ENCODE measurements at places on chromosomes 11 and 22. TPM values are rescaled to one million over a fixed set of nuclear protein-coding genes. Genes with fewer than 3 reads are reported as not detected.

GRCh38 chr22:39675947-39676346, 105.4 kb downstream of the CACNA1I start:
- peaks cover 28% of the 10 kb centered on the region for H3K36me3 ChIP-seq
- no peaks in the 10 kb centered on the region for H3K4me1 ChIP-seq
- no peak overlapping the region for H3K27ac ChIP-seq
- no peak for DNase-seq

- H3K27me3 ChIP-seq: peaks cover 48% of the 10 kb centered on the region
- no peaks in the 10 kb centered on the region for H3K36me3 ChIP-seq
- peaks cover 19% of the 10 kb centered on the region for H3K4me1 ChIP-seq
- DNase-seq: no peak
- H3K27ac ChIP-seq: no peak overlapping the region
These were observed 32.1 kb downstream of the EHF start for GRCh38 chr11:34653031-34653430.

DNA sequence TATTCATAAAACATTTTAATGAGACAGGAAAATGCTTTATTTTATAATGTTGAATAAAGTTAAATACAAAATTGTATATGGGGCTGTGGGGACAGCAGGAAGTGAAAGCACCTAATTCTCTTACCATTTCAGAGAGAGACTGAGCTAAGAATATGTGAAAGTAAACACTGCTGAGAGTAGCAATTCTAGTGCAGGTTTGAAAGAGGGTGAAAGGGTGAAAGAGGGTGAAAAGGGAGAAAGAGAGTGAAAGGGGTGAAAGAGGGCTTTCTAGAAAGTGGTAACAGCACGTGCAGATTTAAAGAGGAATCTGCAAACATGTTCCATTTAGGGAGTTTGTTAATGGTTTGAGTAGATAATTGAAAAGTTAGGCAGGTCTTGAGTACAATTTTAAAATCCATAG, 652.0 kb upstream of the CCDC90B start:
- no peaks in the 10 kb centered on the region for H3K27me3 ChIP-seq
- no peak overlapping the region for H3K4me3 ChIP-seq
- no peaks in the 10 kb centered on the region for H3K4me1 ChIP-seq
- DNase-seq: no peak
- H3K27ac ChIP-seq: no peak overlapping the region

DNA sequence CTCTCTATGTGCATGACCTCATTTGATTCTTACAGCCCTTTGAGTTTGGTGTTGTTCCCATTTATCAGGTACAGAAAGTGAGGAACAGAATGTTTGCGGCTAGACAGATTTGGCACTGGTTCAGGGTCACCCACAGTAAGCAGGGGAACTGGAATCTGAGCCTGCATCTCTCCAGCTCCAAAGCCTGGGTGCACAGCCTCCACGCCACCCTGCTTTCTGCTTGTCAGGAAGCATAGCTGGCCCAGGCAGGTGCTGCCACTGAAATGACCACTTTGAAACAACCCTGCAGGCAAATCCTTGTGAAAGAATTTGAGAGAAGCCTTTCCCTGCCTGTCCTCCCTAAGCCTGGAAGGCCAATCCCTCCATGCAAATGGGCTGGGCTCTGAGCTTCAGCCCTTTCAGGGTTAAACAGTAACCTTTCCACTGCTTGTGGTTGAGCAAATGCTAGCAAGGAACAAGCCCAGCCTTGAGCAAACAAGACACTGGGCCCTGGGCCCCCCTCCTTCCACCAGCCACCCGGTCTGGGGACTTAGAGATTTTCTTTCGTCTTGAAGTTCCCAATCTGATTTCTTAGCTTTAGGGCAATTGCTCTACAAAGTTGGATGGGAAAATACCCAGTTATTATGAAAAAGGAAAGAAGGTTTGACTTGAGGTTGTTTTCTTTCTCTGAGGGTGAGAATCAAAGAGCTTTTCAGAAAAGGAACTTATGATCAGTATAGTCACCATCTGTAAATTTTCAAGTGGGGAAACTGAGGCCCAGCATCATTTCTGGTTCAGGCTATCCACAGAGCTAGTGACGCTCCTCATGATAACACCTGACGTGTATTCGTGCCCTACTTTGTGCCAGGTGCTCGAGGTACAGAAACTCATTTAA, 19.4 kb downstream of the EHF start:
- no peaks in the 10 kb centered on the region for H3K4me1 ChIP-seq
- no peak for DNase-seq
- H3K4me3 ChIP-seq: no peak overlapping the region
- no peak overlapping the region for H3K27ac ChIP-seq

GRCh38 chr11:35919244-35919643, 24.6 kb upstream of the LDLRAD3 start:
- peaks cover 5% of the 10 kb centered on the region for H3K4me1 ChIP-seq
- no peak for DNase-seq
- no peak overlapping the region for H3K4me3 ChIP-seq
- H3K27ac ChIP-seq: peak overlapping the region; percentile 31
- peaks cover 7% of the 10 kb centered on the region for H3K27me3 ChIP-seq

- H3K27me3 ChIP-seq: peaks cover 3% of the 10 kb centered on the region
- H3K36me3 ChIP-seq: no peaks in the 10 kb centered on the region
- H3K27ac ChIP-seq: no peak overlapping the region
- DNase-seq: no peak
- no peaks in the 10 kb centered on the region for H3K4me1 ChIP-seq
These were observed 36.6 kb downstream of the RPL27A start for GRCh38 chr11:8719211-8719649.

DNA sequence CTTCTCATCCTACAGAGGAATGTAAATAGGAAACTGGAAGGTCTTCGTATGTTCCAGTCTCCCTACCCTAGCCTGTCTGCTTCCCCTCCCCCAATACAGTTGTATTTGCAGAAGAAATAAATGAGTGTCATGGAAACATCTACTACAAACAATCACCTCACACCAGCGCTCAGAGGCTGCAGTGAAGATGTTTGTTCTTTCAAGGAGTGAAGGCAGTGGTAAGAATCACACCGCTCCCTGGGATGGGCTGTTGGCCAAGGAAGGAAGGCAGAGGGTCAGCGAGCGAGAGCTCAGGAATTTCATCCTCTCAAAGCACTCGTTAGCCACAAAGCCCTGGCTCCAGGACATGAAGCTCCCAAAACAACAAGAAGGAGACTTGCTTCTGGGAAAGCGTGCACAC, 1.1 kb upstream of the IGSF9B start:
- peaks cover 13% of the 10 kb centered on the region for H3K27me3 ChIP-seq
- DNase-seq: no peak
- peak overlapping the region; percentile 87 for H3K27ac ChIP-seq
- H3K4me1 ChIP-seq: peaks cover 38% of the 10 kb centered on the region

GRCh38 chr11:119712459-119713358, 16.3 kb downstream of the NECTIN1 start:
- DNase-seq: no peak
- H3K4me1 ChIP-seq: no peaks in the 10 kb centered on the region
- H3K27ac ChIP-seq: no peak overlapping the region
- peaks cover 26% of the 10 kb centered on the region for H3K27me3 ChIP-seq

DNA sequence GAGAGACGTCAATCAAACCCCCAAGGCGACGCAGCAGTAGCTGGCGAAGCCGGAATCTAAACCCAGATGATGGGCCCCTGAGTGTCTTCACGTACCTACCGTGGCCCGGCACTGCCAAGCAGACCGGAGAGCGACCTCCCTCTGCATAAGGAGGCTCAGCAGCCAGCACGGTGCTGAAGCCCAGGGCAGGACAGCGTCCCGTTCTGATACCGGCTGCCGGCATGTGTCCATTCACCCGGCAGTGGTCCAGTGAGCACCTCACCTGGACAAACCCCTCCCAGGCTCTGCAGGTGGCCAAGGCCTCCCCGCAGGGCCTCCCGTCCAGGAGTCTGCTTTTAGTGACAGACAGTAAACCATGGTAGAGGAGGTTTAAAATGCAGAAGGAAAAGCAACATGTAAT, 142.0 kb downstream of the BRD1 start:
- no peak for DNase-seq
- H3K4me1 ChIP-seq: no peaks in the 10 kb centered on the region
- H3K36me3 ChIP-seq: no peaks in the 10 kb centered on the region
- H3K27me3 ChIP-seq: peaks cover 9% of the 10 kb centered on the region

DNA sequence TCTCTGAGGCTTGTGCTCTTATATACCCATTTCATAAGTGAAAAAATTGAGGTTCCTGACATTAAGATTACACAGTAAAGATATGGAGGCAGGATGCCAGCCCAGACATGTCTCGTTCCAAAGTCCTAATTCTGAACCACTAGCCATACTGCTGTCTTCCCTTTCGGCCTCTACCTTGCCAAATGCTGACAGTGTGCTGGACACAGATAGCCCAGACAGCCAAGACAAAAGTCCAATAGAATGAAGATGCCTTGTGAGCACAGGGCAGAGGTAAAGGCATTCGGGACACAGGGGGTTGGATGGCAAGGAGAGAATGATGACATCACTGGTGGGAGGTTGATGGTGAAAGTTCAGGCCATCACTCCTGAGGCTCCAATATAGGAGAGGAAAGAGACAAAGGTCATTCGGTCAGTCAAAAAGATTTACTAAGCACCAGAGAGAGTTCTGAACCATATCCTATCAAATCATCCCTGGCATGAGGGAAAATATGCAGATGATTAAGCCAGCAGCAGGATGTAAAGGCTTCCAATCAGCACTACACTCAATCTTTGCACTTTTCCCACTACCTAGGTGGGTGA, 174.0 kb upstream of the MTMR2 start:
- no peak overlapping the region for H3K4me3 ChIP-seq
- H3K27me3 ChIP-seq: no peaks in the 10 kb centered on the region
- H3K4me1 ChIP-seq: peaks cover 12% of the 10 kb centered on the region
- peak overlapping the region; percentile 42 for H3K27ac ChIP-seq

GRCh38 chr11:116853461-116854073, 16.1 kb upstream of the APOA1 start:
- no peaks in the 10 kb centered on the region for H3K27me3 ChIP-seq
- peaks cover 67% of the 10 kb centered on the region for H3K4me1 ChIP-seq
- peaks cover 46% of the 10 kb centered on the region for H3K36me3 ChIP-seq
- peak overlapping the region; percentile 29 for H3K4me3 ChIP-seq

DNA sequence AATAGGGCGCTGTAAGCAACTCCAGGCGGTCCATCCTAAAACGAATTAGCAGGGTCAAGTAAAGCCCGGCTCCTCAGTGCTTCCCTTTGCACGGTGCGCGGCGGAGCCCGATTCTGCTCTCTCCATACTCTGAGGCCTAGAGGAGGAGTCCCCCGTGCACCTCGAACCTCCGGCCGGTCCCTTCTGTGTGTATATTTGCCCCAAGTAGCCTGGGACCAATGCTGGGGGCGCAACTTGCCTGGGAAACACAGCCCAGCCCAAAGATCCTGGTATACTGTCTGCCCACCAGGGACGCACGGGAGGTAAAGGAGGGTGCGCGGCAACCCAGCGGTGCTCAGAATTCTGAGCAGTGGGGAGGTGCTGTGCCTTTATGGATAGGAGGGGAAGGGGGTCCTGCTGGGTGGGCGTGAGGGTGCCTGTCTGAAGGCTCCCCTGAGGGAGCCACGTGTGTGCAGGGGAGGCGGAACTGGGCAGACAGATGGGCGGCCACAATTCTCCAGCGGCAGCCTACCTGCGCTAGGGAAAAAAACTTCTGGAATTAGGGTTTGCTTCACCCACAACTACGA, 4.8 kb upstream of the TBX1 start:
- DNase-seq: no peak
- peaks cover 23% of the 10 kb centered on the region for H3K4me1 ChIP-seq
- no peak overlapping the region for H3K27ac ChIP-seq
- H3K4me3 ChIP-seq: no peak overlapping the region
- H3K27me3 ChIP-seq: peaks cover 65% of the 10 kb centered on the region

GRCh38 chr11:16843294-16843693, 104.8 kb downstream of the C11orf58 start:
- H3K27ac ChIP-seq: no peak overlapping the region
- H3K4me1 ChIP-seq: no peaks in the 10 kb centered on the region
- no peaks in the 10 kb centered on the region for H3K27me3 ChIP-seq
- H3K4me3 ChIP-seq: no peak overlapping the region
- no peak for DNase-seq

GRCh38 chr22:49657275-49657973, 170.2 kb downstream of the BRD1 start:
- H3K4me1 ChIP-seq: peaks cover 24% of the 10 kb centered on the region
- peak; percentile 83 for DNase-seq
- peak overlapping the region; percentile 88 for H3K4me3 ChIP-seq
- H3K27ac ChIP-seq: peak overlapping the region; percentile 91
- H3K36me3 ChIP-seq: peaks cover 16% of the 10 kb centered on the region

GRCh38 chr11:15072551-15073143, 746 bp upstream of the CALCB start:
- peaks cover 19% of the 10 kb centered on the region for H3K4me1 ChIP-seq
- H3K27ac ChIP-seq: no peak overlapping the region
- no peak for DNase-seq

GRCh38 chr22:42841444-42841843, 15.6 kb downstream of the ARFGAP3 start:
- H3K4me3 ChIP-seq: no peak overlapping the region
- no peak for DNase-seq
- peak overlapping the region; percentile 4 for H3K27ac ChIP-seq
- peaks cover 28% of the 10 kb centered on the region for H3K4me1 ChIP-seq

APOA4 gene
- total RNA-seq: not detected

MS4A12 gene
- total RNA-seq: not detected

BLID gene
- total RNA-seq: not detected

KRTAP5-1 gene
- total RNA-seq: not detected

DMC1 gene
- total RNA-seq: 12.3 TPM

PANX3 gene
- not detected for total RNA-seq

METTL15 gene
- 11.6 TPM for total RNA-seq
